ENCODE measurements at places on chromosomes 6 and 20.
A peak's percentile ranks its signal among the peaks of the same experiment; 100 is the strongest.

- no peak for DNase-seq
Measured at GRCh38 chr20:38732981-38733380, 8.7 kb downstream of the SLC32A1 start.

DNA sequence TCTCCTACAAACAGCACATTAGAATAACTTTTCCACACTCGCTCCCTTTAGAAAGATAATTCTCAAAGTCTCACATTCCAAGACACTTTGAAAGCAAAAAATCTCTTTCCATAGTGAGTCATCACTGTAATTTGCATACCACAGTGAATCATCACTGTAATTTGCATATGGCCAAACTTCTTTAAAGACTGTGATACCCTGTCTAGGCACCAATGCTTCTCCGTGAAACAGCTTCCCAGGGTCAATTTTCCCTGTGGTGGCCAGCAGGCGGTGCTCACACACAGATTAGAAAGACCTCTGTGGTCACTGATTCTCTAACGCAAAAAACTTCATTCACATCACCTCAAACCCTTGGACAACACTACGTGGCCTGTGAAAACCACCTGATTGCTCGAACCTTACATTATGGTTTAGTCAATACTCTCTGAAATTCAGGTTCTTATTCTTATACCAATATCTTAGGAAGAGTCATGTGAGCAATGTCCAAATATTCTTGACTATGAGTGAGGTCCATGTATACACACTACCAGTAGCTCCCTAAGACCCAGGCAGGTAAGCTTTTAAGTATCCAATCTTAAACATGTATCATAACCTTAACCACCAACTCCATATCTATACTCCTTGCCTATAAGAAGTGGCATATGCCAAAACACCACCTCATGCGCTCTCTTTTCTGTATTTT is 78.5 kb upstream of the PHACTR1 start:
- DNase-seq = peak; percentile 56

- DNase-seq = no peak
Measured at GRCh38 chr6:71512256-71512655, 223.6 kb downstream of the OGFRL1 start.

GRCh38 chr6:128412680-128413079 is 107.7 kb downstream of the PTPRK start:
- DNase-seq = no peak

DNA sequence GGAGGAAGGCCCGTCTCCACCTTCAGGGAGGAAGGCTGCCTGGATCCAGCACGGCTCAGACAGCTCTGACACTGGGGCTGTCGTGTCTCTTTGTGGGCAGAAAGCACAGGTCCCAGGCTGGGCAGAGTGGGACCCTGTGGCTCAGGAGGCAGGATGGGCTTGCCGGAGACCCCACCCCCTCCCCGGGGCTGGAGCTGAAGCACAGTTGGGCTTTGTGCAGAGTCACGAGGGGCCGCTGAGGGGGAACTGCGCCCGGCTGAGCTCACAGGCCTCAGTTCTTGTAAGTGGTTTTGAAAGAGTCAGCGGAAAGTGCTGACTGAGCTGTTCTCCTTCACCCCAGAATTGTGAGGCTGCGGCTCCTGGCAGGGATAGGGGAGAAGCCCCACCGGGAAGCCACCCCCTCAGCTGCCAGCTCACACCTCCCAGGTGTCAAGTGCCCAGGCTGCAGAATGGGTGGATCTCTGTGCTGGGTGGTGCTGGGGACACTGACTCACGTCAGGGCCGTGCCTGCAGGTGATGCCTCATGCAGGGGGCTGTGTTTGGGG is 145.5 kb upstream of the RNF24 start:
- DNase-seq = peak; percentile 86

DNA sequence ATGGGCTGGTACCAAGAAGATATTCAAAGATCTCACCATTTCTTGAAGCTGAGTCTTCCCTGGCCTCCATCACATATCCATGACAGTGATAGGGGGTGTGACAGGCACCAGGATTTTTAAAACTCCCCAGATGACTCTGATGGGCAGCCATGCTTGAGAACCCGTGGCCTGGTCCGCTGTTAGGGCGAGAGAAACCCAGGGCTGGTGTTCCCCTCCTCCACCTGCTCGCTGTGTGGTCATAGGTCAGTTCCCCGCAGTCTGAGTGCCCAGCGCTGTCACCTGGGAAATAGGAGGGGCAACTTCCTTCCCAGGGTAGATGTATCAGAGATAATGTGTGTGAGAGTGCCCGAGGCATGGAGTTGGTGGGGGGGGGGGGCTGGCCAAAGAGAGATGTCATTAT is 50.9 kb downstream of the TMEM242 start:
- DNase-seq = no peak

DNA sequence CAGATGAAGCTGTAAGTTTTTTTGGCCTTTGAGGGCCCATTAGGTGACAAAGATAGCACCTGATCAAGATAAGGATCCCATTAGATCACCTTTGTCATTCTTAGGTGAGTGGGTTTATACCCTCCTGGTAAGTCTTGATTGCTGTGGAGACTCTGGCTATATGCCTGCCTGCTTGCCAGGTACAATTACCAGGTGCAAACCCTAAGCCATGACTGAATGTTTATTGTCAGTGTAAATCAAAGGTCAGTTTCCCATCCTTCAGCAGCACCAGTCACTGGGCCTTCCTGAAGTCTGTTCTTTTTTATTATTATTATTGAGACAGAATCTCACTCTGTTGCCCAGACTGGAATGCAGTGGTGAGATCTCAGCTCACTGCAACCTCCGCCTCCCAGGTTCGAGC is 106.4 kb upstream of the FOXO3 start:
- no peak for DNase-seq

DNA sequence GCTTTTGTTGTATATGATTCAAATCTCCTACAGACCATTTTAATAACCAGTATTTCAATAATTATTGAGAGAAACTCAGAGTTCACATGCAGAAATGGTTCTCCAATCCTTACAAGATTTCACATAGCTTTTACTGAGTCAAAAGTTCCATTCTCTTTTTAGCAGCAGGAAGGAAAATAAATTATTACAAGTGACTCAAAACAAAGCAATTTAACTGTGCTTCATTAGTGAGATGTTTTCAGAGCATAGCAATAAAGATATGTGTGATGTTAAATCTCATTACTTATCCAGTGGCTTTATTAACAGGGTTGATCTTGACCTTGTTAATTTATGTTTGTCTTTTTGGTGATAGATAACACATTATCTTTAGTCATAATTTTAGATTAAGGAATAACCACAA is 22.0 kb downstream of the KIF13A start:
- DNase-seq = no peak

- no peak for DNase-seq
Measured at GRCh38 chr6:15974817-15975216, 154.1 kb upstream of the MYLIP start.

DNA sequence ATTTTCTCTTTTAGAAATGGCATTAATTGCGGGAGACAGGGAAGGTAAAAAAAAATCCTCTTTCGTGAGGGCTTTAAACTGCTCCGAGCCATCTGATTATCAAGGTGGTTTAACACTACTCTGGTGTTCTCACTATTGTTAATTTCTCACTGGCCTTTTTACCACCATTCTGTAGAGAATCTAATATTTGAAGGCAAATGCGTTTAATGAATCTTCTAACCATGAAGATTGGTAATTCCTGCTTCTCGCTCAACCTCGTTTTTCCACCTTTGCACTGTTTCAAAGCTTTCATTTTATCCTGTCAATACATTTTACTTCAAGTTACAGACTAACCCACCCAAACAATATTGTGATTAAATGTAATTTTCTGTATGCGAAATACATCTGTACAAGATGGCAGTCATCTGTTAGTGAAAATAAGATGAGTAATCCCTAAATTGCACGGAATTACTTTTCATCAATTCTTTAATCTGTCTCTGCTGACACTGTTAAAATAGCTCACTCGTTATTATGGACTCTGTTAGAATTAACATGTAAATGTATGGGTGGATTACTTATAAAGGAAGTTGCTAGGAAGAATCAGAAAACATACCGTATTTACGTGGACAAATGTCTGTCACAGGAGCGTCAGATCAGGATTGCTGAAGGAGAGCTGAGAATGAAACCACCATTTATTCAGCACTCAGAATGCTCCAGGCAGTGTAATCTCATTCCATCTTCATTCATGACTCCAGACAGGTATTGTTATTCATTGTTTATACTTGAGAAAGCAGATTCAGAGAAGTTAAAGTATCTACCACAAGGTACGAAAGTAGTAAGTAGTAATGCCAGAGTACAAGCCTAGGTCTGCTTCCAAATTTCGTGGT is 1.1 kb upstream of the LCA5 start:
- no peak for DNase-seq

DNA sequence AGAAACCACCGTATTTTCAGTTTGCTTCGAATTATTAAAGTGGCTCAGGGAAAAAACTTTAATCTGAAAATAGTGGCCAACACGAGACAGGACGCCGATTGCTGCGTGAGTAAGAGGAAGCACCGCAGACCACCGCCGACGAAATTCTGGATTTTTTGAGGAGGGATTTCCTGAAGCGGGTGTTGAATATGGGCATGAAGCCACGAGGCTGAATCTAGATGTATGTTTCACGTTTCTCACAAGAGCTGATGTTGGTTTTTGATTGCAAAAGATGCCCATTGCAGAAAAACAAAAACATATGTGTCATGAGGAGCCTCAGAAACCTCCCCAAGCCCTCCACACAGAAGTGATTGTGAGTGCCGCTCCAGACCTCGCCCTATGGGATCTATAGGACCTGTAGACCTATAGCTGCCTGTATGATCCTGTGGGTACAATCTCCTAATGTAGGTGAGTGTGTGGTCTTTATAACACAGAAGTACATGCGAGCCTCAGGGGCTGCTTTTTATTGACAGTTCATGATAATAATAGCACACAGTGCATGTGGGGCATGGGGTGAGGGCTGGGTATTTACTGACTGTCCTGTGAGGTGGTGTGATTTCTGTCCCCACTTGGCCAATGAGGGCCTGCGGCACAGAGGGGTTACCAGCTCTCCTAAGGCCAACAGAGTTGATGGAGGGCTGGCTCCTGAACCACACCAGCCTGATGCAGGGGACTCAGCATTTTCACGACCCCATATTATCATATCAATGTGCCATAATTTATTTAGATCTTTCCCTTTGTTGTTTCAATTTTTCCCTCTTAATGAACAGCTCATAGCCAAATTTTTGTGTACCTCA is 243.9 kb downstream of the DLL1 start:
- DNase-seq = peak; percentile 55

GRCh38 chr6:13026557-13026956 is 301.8 kb downstream of the TBC1D7 start:
- DNase-seq = no peak

- DNase-seq = no peak
Measured at GRCh38 chr20:8267009-8267408, 134.9 kb downstream of the PLCB1 start.

DNA sequence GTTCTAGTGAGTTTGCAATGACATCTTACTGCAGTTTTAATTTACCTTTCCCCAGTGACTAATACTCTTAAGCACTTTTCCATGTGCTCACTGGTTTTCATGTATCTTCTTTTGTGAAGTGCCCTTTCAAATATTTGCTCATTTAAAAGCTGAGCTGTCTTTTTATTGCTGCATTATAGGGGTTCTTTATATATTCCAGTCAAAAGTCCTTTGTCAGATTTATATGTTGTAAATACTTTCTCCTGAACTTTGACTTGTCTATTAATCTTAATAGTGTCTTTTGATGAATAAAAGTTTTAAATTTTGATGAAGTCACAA is 50.2 kb upstream of the ELOVL5 start:
- no peak for DNase-seq

GRCh38 chr20:11214256-11214840 is 540.5 kb upstream of the JAG1 start:
- DNase-seq = no peak

- no peak for DNase-seq
Measured at GRCh38 chr20:2179233-2179580, 77.6 kb downstream of the STK35 start.

DNA sequence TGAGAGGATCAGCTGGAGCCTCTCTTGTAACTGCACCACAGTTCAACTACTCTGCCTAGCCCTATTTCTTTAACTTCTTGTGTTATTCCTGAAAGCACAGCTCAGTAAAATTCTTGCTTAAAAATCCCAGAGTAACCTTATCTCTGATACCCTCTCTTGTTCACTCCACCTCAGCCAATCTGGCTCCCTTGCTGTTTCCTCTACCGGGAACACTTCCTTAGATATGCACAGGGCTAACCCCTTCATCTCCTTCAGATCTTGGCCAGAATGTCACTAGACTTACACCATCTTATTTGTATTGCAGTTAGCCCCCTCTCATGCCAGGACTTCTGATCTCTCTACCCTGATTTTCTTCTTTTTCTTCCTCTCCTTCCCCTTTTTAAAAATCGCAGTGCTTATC is 2.6 kb upstream of the ZKSCAN3 start:
- DNase-seq = no peak

GRCh38 chr6:36724514-36725390 is 27.1 kb downstream of the RAB44 start:
- DNase-seq = peak; percentile 89

- peak; percentile 33 for DNase-seq
Measured at GRCh38 chr6:43037197-43037596, 15.8 kb downstream of the RRP36 start.

DNA sequence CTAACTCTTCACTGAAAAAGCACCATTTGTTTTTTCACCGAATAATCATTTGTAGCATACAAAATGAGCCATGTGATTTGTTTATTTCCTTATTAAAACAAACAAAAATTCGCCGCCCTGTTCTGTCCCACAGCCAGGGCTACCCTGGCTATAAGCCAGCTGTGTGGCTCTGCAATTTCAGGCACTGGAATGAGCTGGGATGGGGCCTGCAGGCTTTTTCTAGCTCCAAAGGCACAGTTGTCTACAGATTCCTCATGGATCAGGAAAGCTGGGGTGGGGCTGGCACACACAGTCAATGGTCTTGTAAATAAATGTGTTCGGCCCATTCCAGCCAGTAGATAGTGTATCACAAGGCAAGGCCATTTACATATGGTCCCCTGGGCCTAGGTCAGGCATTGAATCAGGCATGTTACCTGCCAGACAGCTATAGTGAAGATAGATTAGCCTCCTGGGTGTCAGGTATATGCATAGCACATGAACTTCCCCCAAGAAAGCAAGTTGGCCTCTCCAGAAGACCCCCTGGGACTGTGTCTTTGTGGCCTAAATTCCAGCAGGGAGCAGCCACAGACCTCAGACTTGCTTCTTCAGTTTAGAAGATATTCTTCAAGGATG is 608.9 kb downstream of the MAFB start:
- no peak for DNase-seq

- DNase-seq = no peak
Measured at GRCh38 chr6:147468634-147469033, 39.9 kb upstream of the SAMD5 start.
